ENCODE measurements at places on chromosomes 4 and X.
A peak's percentile ranks its signal among the peaks of the same experiment; 100 is the strongest.

DNA sequence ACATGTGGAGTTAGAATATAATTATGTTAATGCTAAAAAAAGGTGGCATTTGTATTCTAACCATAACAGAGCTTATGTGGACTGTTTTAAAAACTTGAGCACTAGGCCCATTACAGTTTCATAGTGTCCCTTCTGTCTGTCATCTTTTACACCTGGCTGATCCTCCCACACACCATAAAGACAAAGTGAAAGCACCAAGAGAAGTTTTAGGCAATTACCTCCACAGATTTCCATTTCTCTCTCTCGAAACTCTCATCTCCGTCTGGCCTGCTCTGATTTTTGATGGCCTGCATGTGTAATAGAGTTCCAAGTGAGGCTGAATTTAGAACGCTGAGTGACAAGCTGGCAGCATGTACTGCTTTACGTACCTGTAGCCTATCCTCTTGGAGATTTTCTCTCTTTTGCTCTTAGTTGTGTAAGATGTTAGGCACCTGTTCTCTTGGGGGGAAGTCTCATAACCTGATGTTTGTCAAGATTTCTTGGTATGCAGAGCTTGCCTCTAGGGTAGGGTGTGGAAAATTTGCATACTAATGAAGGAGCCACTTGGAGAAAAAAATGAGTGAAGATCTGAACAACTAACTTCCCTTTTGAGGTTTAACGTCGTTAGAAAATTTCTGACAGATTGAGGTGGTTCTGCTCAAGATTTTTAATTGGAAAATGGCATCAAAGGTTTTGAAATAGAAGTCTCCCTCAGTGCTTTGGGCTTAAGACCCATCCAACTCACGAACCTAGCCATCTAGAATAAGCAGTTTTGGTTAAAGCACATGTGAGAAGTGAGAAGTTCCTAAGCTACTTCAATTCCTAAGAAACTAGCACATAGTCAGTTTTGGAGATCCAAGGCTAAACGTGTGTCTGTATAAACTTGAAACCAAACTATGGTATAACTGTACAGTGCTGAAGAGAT, 57.6 kb upstream of the RAP1GDS1 start:
- no peak for DNase-seq

DNA sequence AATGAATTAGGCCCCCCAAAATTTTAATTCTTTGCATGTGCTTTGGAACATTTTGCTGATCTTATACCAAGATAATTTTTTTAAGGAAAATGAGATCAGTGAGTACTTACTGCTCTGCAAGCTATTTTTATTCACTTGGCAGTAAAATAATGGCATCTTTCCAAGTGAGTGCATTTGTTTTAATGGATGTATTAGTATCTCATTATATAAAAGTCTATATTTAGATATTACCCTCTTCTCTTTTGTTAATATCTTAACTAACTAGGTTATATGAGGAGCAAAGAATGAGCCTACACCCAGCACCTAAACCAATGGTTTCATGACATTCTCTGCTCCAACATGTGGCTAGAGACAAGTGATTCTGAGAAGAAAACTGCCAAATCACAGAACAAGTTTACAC, 21.1 kb upstream of the ARAF start:
- no peak for DNase-seq

DNA sequence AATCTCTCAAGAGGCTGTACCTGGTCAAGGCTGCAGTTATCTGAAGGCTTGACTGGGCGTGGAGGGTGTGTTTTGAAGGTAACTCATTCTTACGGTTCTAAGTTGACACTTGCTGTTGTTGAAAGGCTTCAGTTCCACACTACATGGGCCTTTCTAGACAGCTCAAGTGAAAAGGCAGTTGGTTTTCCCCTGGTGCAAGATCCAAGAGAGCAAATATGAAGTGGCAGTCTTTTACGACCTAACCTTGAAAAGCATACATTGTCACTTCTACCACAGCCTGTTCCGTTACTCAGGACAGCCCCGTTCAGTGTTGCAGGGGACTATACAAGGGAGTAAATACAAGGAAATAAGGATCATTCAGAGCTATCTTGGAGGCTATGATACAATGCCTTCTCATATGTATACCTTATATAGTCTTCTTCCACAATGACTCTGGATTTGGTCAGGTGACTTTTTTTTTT, 46.2 kb downstream of the PDS5A start:
- no peak for DNase-seq

GRCh38 chr4:100128338-100128737, 61.9 kb downstream of the DDIT4L start:
- no peak for DNase-seq

- peak; percentile 90 for DNase-seq
These were observed 5.5 kb upstream of the SMIM20 start for GRCh38 chr4:25908491-25908901.

- DNase-seq: no peak
These were observed 992.3 kb downstream of the STPG2 start for GRCh38 chr4:97150966-97151365.

GRCh38 chrX:81377329-81377728, 175.4 kb downstream of the SH3BGRL start:
- peak; percentile 7 for DNase-seq

- DNase-seq: peak; percentile 8
These were observed 46.8 kb downstream of the CRLF2 start for GRCh38 chrX:1165535-1166196.

DNA sequence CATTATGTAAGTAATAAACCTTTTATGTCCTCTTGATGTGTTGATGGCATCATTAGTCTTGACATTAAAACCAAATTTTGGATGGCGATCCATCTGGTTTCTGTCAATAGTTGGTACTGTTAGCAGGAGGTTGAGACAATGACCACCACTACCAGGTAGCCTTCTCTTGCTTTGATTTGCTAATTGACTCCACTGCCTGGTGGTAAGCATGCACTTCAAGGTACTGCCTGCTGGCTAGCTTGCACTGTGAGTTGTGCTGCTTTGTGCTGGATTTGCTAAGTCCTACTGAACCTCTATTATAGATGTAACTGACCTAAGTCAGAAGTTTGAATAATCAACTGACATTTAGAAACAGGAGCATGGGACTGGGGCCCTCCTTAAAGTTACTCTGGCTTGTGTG, 46.3 kb downstream of the ATP1B4 start:
- DNase-seq: no peak

GRCh38 chr4:10743357-10743756, 58.8 kb upstream of the CLNK start:
- DNase-seq: no peak

DNA sequence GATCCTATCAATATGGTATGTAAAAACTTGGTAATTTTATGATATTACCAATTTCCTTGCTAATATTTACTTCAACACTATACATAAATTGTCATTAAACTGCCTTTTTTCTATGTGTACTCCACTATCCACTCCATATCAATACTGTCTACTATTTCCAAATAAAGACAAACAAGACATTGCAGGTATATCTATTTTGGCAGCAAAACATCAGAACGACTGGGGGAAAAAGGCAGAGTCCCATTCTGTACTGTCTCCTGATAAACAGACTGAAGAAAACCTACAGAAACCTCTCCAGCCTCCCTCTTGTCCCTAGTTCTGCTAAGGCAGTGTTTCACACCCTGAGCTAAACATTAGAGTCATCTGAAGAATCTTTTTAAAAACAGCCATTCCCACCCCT, 96.6 kb downstream of the ATRX start:
- no peak for DNase-seq

GRCh38 chrX:75132672-75133071, 23.4 kb downstream of the ABCB7 start:
- no peak for DNase-seq

- DNase-seq: no peak
These were observed 8.6 kb downstream of the KLF3 start for GRCh38 chr4:38672397-38673129.

GRCh38 chrX:69185141-69185540, 19.9 kb upstream of the PJA1 start:
- no peak for DNase-seq

DNA sequence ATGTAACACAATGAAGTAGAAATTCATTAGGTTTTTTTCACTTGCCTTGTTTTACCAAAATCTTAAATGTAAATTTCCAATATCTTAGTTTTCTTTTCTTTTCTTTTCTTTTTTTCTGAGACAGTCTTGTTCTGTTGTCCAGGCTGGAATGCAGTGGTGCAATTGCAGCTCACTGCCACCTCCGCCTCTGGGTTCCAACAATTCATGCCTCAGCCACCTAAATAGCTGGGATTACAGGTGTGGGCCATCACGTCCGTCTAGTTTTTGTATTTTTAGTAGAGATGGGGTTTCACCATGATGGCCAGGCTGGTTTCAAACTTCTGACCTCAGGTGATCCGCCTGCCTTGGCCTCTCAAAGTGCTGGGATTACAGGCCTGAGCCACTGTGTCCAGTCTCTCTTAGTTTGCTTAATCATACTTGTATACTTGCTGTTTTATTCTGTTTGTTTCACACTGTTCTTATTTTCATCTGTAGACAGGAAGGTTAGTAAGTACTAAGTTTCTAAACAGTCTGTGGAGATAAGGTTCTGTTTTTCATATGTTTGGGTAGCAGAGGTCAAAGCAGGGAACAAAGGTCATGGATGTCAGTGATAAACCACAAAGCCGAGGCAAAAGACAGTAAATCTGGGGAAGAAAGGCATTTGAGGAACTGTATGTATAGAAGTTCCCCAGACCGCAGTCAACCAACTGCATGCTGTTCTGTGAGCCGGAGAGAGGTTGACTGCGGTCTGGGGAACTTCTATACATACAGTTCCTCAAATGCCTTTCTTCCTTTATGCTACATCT, 129.1 kb downstream of the CBR4 start:
- no peak for DNase-seq

GRCh38 chrX:103215425-103215991, 600 bp downstream of the BEX4 start:
- DNase-seq: no peak

GRCh38 chr4:109094056-109094455, 208.4 kb downstream of the COL25A1 start:
- DNase-seq: no peak

DNA sequence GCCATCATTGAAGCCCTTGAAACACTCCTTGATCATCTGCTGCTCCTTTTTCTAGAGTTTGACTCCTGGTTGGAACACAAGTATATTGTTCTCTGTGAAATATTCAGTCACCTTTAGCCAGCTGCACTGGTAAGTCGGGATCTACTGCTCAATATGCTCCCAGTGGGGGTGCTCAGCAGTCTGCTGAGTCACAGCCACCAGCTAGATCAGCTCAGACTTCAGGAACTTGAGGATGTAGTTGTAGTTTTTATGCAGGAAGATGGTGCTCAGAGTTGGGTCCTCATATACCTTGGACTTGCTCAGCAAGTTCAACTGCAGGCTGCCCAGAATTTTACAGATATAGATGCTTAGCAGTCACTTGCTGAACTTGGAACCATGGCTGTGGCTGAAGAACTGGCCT, 202.5 kb upstream of the RPL34 start:
- DNase-seq: no peak

- no peak for DNase-seq
These were observed 112.9 kb upstream of the PJA1 start for GRCh38 chrX:69278031-69278687.

DNA sequence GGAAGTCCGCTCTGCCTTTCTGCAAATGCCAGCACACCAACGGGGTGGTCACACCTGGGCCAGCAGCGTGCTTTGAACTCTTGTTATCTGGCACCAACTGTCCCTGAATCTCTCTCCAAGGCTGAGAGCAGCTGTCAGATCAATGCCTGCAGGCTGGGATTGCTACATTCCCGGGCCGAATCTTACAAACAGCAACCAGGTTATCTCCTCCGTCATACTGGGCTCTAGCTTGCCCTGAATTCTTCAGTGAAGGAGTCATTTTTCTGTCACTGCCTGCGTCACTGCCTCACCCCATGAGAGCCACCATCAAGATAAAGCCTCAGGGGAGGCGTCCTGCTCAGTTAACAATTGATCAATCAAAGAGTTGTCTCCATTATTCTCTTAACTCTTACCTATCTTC, 329.4 kb upstream of the PPARGC1A start:
- no peak for DNase-seq

- no peak for DNase-seq
These were observed 854.4 kb upstream of the AGA start for GRCh38 chr4:178296669-178297068.

GRCh38 chrX:13001961-13002671, 27.2 kb downstream of the TMSB4X start:
- DNase-seq: no peak

DNA sequence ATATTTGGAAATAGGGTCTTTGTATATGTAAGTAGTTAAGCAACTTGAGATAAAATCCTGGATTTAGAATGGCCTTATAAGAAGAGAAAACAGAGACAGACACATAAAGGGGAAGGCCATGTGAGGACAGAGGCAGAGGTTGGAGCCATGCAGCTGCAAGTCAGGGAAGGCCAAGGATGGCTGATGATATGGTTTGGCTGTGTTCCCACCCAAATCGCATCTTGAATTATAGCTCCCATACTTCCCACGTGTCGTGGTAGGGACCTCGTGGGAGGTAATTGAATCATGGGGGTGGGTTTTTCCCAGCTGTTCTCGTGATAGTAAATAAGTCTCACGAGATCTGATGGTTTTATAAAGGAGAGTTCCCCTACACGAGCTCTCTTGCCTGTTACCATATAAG, 76.3 kb downstream of the STK32B start:
- no peak for DNase-seq

DNA sequence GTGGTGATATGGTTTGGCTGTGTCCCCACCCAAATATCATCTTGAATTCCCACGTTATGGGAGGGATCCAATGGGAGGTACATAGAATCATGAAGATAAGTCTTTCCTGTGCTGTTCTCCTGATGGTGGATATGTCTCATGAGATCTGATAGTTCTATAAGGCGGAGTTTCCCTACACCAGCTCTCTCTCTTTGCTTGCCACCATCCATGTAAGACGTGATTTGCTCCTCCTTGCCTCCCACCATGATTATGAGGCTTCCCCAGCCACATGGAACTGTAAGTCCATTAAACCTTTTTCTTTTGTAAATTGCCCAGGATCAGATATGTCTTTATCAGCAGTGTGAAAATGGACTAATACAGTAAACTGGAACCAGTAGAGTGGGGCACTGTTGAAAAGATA, 39.5 kb downstream of the HSD17B13 start:
- DNase-seq: no peak

GRCh38 chrX:119706616-119707015, 13.6 kb upstream of the SEPTIN6 start:
- no peak for DNase-seq

GRCh38 chr4:53371049-53371448, 5.2 kb upstream of the SCFD2 start:
- no peak for DNase-seq

- DNase-seq: no peak
These were observed 675 bp downstream of the L1CAM start for GRCh38 chrX:153885208-153885787.
